ENCODE measurements at places on chromosomes 6 and 20.

DNA sequence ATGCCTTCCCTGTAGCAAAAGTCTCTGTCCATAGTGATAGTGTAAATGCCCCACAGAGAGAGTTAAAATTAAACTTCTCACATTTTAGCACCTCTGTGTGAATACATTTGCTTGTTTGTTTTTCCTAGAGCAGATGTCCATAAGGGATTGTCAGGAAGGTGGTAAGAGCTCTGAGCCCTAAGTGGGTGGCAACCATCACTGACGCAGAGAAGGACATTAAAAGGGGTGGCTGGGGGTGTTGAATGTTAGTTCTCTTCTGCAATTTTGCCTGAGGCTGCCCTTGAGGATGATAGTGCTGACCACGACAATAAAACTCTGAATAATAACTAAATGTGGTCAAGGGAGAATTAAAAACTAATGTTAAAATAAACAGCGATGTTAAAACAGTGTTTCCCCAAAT lies 174.3 kb upstream of the ID4 start:
- no peak for DNase-seq

DNA sequence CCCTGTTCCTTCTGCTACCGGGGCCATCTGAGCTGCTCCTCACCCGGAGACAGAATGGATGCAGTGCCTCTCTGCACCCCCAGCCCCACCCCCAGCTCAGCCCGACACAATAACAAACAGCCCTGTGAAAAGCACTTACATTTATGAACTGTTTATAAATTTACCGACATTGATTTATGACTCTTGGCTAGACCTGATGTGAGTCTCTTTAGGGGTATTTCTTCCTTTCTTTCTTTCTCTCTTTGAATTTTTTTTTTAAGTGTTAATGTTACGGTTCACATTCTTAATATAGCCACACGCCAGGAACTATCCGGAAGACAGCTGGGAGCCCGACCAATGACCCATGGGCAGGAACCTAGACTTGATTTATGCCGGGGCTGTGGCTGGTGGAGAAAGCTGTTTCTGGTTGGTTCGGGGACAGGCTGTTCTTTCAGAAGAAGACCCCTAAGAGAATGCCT lies 266.3 kb downstream of the CDC5L start:
- no peak for DNase-seq

GRCh38 chr6:108648191-108648590 lies 87.5 kb downstream of the FOXO3 start:
- no peak for DNase-seq

GRCh38 chr6:128161263-128161662 lies 260.4 kb upstream of the THEMIS start:
- no peak for DNase-seq

GRCh38 chr6:125077453-125077852 lies 76.1 kb upstream of the TPD52L1 start:
- DNase-seq, result no peak

- no peak for DNase-seq
Measured at GRCh38 chr6:90049295-90049694, 155.0 kb downstream of the GJA10 start.

DNA sequence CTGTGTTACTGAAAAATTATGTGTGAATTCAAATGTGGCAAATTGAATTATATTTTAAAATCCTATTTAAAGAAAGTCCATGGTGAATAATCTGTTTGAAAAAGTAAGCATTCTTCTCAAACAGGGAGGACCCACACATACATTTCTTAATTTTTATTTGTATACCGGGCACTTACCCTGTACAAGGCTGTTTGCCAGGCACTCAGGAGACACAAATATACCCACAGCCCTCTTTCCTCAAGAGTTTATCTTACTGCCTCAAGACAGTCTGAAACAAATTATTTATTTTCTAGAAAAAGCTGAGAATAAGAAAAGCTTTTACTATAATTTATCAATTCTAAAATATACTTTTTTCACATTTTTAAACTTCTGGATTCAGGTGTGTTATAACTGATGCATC lies 114.4 kb downstream of the TASP1 start:
- DNase-seq, result no peak

DNA sequence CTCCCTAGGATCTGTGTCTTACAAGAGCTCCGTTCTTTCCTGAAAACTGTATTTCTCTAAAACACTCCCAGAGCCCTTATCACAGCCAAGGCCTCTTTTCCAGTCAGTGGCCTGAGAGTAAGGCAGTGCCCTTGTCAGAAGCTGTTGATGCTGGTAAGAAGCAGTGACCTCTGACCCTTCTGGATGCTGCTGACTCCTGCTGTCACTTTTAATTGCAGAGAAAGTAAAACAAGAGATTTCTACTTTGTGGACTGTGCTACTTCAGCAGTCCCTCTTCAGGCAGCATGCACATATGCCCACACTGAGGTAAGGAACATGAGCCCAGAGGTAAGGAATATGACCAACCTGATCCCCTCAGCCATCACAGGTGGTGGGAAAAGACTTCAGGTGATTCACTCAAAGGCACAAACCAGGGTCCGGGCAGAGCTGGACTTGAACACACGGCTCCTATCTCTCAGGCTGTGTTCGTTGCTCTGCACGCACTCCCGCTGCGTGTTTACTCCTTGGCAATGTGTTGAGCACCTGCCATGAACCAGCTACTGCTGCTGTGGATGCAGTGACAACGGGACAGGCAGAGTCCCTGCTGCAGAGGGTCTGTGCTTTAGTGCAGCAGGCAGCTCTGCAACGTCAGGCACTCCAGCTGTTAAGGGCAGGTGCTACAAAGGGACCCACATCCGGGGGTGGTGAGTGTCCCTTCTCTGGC lies 201.9 kb upstream of the CST7 start:
- no peak for DNase-seq

- DNase-seq, result no peak
Measured at GRCh38 chr20:21395666-21396598, 1.4 kb downstream of the NKX2-4 start.

DNA sequence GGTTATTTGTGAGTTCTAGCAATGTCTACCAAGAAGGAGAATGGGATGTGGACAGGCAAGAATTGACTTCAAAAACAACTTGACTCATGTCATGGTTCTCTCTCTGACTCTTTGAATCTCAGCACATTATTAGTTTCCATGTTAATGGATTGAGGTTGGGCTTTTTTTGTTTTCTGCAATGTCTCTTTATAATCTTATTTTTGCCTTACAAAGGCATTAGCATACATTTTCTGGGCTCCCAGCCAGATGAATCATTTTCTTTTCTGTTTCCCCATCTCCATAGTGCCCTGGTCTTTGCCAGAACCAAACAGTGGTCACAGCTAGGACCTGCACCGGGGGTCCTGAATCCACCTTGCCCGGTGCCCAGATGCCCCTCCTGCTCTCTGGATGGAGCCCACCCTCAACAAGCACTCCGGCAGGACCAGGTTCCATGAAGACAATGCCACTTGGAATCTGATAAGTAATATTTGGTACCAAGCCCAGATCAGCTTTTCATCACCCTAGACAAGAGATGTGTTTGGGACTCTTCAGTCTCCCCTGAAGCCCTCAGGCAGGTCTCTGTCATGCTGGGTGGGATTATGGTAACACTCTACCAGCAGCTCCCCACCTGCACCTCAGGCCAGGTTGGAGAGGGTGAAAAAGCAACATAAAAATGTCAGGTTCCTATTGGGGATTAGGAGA lies 266.7 kb upstream of the SULF2 start:
- DNase-seq, result no peak

DNA sequence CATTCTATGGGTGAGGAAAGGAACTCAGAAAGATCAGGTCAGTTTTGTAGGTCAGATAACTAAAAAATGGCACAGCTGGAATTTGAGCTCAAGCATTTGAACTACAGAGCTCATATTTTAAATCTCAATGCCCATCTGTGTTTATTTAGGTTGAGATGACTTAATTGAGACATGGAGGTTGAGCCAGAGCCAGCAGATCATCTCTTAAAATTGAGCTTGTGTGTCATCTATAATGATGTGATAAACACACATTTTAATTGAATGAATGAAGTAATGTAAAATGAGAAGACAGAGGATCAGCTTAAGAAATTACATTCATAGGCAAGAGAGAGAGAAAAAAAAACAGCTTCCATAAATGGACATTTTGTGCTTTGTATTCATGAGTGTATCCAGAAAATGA lies 3.7 kb downstream of the MANEA start:
- DNase-seq, result no peak

GRCh38 chr6:142679907-142680700 lies 264.9 kb downstream of the HIVEP2 start:
- no peak for DNase-seq

- no peak for DNase-seq
Measured at GRCh38 chr6:30857549-30857948, 26.8 kb upstream of the DDR1 start.

GRCh38 chr6:133917781-133918180 lies 28.9 kb downstream of the TCF21 start:
- DNase-seq, result no peak

DNA sequence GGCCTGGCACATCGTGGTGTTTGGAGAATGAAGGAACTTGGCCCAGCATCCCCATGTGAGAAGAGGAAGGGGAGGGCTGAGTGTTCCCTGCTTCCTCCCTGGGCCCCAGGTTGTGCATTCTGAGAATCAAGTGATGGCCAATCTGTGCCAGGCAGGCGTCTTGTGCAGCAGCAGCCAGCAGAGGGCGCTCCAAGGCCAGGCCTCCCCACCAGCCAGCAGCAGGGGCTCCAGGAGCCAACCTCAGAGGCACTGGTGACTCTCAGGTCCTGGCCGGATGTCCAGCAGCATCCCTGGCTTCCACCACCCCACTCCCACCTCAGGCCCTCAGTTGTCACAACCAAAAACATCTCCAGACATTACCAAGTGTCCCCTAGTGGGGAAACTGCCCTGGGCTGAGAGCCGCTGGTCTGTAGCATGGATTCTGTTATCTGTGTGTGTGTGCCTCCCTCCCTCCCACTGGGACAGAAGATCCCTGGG lies 192.0 kb downstream of the PREX1 start:
- DNase-seq, result peak; percentile 16

DNA sequence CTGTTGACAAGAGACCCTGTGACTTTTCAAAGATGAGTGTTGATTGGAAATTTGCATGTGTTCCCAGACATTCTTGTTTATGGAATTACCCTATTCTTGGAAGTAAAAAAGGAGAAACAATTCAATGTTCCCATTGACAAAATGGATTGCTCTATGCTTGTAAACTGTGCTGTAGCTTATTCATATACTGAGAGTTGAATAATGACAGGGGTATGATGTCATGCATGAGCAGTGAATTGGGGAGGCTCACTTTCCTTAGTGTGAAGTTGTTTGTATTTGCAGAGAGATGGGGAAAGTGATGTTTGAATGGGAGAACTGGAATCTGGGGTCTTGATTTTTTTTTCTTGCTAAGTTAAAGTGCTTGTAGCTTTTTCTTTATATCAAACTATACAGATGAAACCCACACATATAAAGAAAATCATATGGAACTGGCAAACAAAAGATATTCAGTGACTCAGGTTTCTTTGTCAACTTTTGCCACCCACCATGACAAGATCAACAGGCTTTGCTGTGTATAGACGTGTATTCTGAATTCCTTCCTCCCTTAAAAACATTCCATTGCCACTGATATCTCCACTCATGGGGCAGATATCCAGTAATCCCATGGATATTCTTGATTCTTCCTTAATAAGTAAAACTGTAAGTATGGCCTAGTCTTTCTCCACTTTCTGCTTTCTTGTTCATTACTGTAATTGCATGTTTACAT lies 97.8 kb upstream of the JAG1 start:
- no peak for DNase-seq

DNA sequence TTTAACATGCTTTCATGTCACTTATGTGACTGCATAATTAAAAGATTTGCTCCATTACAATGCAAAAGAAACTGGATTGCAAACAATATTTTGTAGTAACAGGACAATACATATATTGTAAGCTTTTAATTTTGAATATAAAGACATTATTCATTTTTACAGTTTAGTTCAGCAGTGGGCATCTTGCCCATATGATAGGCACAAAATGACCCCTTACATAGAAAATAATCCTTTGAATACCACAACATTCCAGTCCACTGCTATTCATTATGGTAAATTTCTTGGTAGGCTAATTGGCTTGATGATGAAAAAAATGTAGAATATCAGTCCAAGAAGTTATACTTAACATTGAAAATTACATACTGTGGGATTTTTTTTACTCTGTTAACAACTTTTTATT lies 74.1 kb upstream of the LAMA2 start:
- DNase-seq, result no peak

GRCh38 chr20:17614812-17615644 lies 45.2 kb downstream of the DSTN start:
- no peak for DNase-seq

GRCh38 chr20:5797843-5798462 lies 47.8 kb downstream of the SHLD1 start:
- DNase-seq, result no peak

DNA sequence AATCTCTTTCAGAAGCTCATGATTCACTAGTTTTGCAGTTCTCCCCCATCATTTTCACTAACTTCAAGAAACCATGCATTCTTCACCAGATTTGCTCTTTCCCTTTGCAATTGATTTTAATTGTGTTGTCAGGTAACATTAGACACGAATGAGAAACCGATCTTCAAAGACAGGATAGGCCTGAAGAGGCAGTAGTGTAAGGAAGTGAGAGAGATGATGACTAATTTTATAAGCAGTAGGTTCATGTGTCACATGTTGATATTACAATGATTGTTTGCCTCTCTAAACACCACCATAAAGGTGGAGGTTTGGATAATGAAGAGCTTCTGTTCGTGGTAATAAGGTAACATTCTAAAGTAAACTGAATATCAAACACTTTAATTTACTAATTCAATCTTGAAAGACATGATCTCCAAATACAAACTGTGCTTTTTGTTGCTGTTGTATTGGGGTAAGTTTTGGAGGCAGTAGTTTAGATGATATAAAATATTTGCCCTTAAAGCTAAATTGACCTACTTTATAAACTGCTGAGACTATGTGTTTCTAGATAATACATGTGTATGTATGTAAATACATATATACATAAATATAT lies 207.2 kb downstream of the PHACTR1 start:
- no peak for DNase-seq

DNA sequence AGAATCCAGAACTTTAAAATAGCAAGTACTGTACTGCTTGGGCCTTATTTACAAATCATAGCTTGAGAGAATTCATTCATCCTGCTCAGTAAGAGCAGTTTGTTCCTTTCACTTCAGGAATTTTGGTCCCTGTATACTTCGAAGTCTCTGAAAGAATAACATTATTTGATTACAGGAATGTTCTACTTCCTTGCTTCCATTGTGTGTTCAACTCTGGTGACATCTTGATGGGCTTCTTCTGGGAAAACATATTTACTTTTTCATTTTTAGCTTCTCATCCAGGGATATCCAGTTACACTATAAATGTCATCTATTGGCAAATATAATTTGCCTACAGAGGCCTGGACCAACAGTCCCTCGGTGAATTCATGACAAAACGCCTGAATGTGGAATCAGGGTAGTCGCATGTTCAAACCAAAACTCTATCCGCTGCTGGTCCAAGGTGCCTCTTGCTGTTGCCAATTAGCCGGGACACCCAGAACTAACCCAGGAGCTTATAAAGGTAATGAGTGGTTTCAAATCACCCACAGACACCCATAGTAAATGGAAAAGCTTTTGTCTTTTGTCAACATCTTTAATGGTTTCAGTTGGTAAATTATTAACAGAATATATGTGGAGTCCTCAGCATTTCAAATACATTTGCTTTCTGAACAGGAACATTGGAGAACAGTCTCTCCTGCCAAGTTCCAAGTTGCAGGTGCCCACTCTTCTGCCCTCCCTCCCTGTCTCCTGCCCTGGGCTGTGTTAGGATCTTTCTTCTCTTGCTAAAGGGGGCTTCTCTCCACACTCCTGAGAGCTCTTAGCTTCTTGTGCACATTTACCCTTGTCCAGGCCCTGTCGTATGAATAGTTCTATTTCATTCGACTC lies 162.5 kb upstream of the CITED2 start:
- no peak for DNase-seq

Measured in HCT116 (cell line).